ENCODE measurements at places on chromosomes 4 and X.

DNA sequence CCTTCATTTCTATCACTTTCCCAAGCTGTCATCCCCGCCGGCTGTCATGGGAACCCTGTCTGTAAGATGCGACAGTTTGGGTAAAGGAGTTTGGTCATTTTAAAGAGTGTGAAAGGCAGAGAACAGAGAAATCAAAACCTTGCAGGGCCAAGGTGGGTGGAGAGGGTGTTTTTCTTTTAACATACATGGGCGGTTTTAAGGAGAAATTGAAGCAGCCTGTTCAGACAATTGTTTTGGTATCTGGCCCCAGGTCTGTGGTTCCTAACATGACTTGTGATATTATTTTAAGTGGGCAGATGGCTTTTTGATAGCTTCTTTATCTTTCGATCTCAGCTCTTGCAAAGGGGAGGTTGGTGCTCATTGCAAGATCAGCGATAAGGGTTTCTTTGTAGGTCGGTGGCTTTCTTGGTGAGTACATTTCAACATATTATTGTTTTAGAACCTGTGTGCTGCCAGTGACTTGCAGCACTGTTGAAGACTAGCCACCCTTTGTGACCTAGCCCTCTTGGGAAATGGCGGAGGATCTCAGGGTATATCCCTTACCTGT is 3.7 kb downstream of the PPP1R3F start:
- no peak for DNase-seq

DNA sequence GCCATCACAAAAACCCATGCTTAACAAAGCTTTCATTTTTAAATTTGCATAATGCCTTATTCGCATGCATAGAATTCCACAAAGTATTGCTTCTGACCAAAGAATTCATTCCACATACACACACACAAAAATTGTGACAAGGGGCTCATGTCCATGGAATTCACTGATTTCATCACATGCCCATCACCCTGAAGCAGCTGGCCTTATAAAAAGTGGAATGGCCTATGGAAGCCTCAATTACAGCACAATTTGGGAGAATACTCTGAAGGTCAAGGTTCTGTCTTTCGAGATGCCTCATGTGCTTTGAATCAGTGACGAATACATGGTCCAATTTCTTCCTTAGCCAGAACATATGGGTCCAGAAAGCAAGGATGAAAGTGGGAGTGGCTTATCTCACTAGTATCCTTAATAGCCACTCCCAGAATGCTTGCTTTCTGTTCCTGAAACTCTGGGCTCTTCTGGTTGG is 165.7 kb downstream of the KDR start:
- peak; percentile 65 for DNase-seq

GRCh38 chrX:148659481-148659880 is 159.1 kb downstream of the AFF2 start:
- DNase-seq: no peak

GRCh38 chr4:41384992-41385391 is 128.3 kb downstream of the UCHL1 start:
- DNase-seq: no peak

DNA sequence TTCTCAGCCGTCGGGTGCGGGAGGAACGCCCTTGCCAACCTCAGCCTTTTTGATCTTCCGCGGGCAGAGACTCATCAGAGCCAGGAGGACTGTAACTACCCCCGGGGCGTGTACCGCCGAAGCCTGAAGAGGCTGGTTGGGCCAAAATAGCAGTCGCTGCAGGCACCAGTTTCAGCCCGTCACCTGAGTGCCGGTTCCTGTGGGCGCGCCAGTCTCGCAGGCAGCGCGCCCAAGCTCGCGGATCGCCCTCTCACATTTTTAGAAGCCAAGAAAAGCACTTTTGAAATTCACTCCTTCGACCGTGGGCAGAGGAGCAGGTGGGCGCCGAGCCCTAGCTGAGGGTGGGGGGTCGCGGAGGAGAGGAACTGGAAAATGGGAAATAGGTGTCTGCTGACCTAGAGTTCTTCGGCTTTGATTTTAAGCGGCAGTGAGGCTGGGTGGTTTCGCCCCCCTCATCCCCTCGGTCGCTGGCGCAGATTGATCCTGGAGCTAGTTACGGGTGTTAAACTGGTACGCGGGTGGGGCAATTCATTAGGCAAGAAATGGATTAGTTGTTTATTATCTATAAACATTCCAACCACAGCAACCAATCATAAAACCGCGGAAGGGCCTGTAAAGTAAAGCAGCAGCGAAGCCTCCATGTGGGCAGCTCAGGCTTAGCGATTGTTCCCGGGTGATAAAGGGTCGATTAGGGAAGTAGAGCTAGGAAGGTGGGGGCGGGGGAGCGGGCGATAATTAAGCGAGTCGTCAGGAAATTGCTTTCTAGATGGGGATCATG is 69.2 kb downstream of the FBXO8 start:
- no peak for DNase-seq

- no peak for DNase-seq
Measured at GRCh38 chrX:109635146-109635545, 10.2 kb upstream of the KCNE5 start.

GRCh38 chrX:136204571-136204970 is 46.6 kb downstream of the MAP7D3 start:
- peak; percentile 85 for DNase-seq

DNA sequence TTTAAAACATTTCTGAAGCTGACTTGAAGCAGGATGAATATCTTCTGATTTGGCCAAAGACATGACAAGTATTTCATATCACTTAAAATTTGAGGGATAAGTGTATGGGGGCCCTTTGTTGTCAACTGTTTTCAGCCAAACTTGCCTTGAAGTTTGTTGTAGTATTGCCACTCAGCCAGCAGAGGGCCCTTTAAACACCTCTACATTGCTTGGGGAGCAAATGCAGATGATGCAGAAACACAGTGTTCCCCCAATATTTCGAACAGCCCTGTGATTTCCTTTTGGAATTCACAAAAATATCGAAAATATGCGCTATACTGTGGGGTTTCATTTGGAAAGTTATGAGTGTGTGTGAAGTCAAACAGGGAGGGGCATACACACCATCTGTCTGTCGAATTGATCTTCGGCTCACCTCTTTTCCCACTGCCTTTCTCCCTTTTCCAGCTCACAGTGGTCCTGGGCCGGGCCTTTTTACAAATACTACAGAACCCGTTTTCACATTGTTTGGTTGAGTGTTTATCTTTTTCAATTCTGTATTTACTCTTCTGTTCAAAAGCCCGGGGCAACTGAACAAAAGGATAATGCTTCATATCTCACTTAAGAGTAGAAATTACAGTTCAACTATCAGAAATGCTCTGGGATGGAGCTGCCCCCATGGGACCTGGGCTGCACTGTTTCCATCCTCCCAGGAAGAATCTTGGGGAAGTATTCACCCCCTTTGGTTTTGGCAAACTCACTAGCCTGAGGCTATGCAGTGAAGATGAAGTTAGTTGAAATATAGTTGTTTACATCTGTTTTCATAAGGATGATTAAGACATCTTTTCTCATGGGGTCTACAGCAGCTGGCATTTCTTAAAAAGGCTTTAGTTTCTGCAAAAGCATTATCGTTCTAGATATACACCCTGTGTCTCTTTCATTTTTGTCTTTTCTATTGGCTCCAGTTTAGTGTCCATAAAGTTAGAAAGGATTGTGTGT is 137.6 kb downstream of the EGF start:
- peak; percentile 66 for DNase-seq

GRCh38 chr4:23921447-23921845 is 31.6 kb upstream of the PPARGC1A start:
- DNase-seq: no peak

DNA sequence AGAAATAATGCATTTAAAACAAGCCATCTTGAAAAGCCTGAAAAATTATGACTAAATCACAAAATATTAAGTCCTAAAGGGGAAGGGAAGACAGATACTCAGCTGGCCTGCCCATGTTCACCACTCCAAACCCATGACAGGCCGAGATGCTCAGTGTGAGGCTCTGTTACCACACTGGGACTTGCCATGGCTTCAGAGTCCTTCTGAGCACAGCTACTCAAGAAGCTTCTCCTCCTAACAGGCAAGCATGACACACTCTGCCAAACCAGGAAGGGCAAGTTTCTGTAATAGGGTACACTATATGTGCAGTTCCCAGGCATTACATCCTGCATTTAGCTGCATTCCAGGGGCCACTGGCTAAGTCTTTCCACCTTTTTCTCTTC is 34.0 kb upstream of the CYBB start:
- DNase-seq: no peak
